Smooth muscle cell of bladder (primary cell): ENCODE measurements at places on chromosomes 2 and 18. TPM values are rescaled to one million over a fixed set of nuclear protein-coding genes. Genes with fewer than 3 reads are reported as not detected.

The TUBA4A gene
- total RNA-seq = 7.0 and 12.0 TPM in 2 replicates

The LINC00305 gene
- total RNA-seq = not detected in 2 replicates

The ANKRD62 gene
- total RNA-seq = not detected in 2 replicates

The CKAP2L gene
- 0.74 and 0.85 TPM in 2 replicates for total RNA-seq

The CRACDL gene
- under 0.01 TPM in 1 of 2 replicates, not detected in the other for total RNA-seq

The ZNF516 gene
- total RNA-seq = 20.8 and 22.9 TPM in 2 replicates

The CABLES1 gene
- total RNA-seq = 9.4 and 17.5 TPM in 2 replicates

The C2orf15 gene
- 0.09 TPM in 1 of 2 replicates, not detected in the other for total RNA-seq

The DNAH6 gene
- total RNA-seq = 0.09 and 0.14 TPM in 2 replicates

The PLEKHH2 gene
- total RNA-seq = 4.6 and 5.3 TPM in 2 replicates

The IL1B gene
- total RNA-seq = 26.3 and 54.3 TPM in 2 replicates

The TXNDC2 gene
- under 0.01 TPM in 2 replicates for total RNA-seq

The FRZB gene
- 0.09 TPM in 1 of 2 replicates, not detected in the other for total RNA-seq

The PID1 gene
- 28.3 and 36.1 TPM in 2 replicates for total RNA-seq

The TCF23 gene
- total RNA-seq = not detected in 2 replicates

The NEURL3 gene
- total RNA-seq = not detected in 2 replicates

The CPO gene
- 0.09 TPM in 1 of 2 replicates, not detected in the other for total RNA-seq

The GALR1 gene
- not detected in 2 replicates for total RNA-seq

The FNDC4 gene
- total RNA-seq = 11.9 and 14.0 TPM in 2 replicates
